ENCODE measurements at places on chromosomes 5 and 9.
A peak's percentile ranks its signal among the peaks of the same experiment; 100 is the strongest.

GRCh38 chr5:118603278-118603677 is 385.1 kb downstream of the DTWD2 start:
- DNase-seq = no peak

GRCh38 chr5:169873642-169874041 is 106.7 kb downstream of the INSYN2B start:
- DNase-seq = no peak

DNA sequence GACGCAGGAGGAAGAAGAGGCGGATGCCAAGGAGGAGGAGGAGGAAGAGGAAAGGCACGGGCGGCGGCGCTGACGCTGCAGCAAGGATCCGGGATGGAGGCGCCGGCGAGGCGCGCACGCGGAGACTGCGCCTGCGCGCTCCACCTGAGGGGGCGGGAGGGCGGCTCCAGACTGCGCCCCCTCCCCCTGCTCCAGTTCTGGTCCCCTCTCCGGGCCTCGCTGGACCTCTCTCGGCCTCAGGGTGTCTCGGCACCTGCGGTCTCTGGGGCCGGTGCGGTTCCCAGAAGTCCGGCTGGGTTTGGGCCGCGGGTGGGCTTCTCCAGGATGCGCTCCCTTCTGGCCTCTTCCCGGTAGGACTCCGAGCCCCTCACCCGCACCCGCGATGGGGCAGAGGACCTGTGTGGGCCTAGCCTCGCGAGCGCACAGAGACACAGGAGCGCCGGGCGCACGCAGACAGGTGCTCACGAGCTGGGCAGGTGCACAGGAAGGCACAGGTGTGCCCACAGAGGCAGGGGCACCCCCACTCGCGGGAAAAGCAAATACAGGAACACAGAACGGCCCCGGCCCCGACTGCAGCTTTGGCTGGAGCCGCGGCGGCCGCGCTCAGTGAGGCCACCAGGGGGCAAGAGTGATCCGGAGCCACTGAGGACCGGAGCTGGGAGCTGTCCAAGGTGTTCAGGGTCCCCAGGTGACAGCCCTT is at the start of gene NPDC1:
Gene NPDC1, minus strand, starts transcription at position 90 of the 700 bp plus-strand sequence. CDS start 188 bp downstream, outside the sequence.
- DNase-seq = peak; percentile 91

- peak; percentile 38 for DNase-seq
Measured at GRCh38 chr5:111070272-111071134, 1.0 kb upstream of the TSLP start.

- no peak for DNase-seq
Measured at GRCh38 chr5:15502208-15502607, 2.2 kb downstream of the FBXL7 start.

DNA sequence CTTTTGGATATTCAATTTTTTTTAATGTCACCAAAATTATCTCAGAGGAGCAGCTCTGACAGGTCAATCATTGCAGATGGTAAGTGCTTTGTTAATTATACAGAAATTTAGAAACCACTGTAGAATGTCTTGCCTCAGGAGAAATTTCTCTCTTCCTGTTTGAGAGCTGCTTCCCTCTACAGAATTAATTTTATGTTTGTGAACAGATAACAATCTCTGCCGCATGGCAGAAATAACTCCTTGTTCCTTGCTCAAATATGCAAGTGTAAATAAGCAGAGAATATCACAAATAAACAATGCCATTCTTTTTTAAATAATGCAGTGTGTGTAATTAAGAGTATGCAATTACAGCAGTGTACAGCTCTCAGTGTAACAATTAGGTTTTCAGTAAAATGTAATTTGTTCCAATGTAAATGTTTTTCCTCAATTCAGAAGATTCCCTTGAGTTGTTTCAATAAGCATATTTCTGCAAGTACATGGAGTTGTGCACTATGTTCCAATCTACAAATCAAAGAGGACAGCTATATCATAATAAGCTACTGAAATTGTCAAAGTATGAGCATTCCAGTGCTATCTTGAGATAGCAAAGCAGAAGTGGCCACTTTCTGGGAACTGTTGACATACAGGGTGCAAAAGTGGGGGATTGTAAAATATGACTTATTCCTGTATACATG is 1012.8 kb downstream of the MAT2B start:
- no peak for DNase-seq

- no peak for DNase-seq
Measured at GRCh38 chr5:149550268-149550583, 1.0 kb downstream of the CSNK1A1 start.

DNA sequence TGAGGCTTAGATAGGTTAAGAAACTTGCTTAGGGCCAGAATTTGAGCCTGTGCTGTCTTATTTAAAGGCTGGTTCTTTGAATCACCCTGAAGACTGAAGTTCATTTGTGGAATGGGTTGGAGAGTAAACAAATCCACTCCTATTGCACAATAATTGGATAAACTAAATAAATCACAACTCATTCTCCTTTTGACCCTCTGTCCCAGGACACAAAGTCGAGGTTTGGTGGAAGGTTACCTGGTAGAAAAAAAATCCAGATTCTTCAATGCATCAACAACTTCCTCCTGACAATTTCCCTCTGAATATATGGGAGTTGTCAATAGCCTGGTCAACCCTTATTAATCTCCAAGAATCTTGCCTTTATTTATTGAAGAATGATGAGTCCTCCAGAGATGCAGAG is 28.9 kb downstream of the TBC1D2 start:
- no peak for DNase-seq

GRCh38 chr9:98993570-98993945 is 49.9 kb downstream of the COL15A1 start:
- DNase-seq = peak; percentile 59

DNA sequence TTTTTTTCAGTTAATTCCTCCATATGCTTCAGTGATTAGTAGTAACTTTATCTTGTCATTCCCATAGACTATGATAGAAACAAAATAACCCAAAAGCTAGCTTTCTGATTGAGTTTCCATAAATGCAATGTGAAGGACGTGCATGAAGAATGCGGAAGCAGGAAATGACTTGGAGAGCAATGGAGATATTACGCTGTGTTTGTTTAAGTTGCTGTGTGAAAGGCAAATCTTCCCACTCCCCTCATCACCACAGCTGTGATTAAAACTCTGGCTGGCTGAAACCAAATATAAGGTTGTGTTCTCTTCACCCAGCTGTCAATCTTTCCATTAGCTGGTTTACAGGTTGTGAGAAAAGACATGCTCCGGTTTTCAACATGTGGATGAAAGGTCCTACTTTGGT is 83.9 kb downstream of the NR2F1-AS1 start:
- DNase-seq = no peak

GRCh38 chr5:34563269-34563668 is 92.9 kb upstream of the RAI14 start:
- no peak for DNase-seq

GRCh38 chr5:108548684-108549596 is 167.0 kb upstream of the FBXL17 start:
- DNase-seq = no peak

- DNase-seq = no peak
Measured at GRCh38 chr9:117211280-117211679, 203.6 kb downstream of the ASTN2 start.

DNA sequence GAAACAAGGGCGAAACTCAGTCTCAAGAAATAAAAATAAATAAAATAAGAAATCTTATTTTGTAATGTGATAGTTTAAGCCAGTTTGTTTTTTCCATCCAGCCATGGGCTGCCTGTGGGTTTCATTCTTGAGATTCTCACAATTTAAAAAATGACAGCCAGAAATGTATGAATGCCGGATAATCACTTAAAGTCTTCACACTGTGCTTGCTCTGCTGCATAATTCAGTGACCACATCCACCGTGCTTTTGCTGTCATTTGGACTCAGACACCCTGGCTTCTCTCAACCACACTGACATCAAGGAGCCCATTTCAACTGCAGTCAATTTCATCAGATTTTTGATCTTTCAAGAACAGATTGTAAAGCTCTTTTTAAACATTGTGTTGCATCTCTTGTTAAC is 61.0 kb upstream of the DAPK1 start:
- no peak for DNase-seq

DNA sequence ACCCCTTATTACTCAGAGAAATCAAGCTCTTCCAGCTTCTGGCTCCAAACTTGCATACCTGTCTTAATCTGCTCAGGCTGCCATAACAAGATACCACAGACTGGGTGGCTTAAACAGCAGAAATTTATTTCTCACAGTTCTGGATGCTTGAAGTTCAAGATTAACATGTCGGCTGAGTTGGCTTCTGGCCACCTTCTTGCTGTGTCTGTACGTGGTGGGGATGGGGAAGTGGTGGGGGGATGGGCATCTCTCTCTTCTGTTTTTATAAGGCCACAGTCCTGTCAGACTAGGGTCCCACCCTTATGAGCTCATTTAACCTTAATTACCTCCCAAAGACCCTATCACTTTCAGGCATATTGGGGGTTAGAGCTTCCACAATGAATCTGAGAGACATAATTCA is 140.5 kb downstream of the SV2C start:
- no peak for DNase-seq

- DNase-seq = no peak
Measured at GRCh38 chr5:10977011-10977410, 216.0 kb upstream of the DAP start.

- no peak for DNase-seq
Measured at GRCh38 chr5:139199321-139199720, 1.2 kb upstream of the SIL1 start.

- no peak for DNase-seq
Measured at GRCh38 chr5:124980163-124980941, 233.9 kb upstream of the ZNF608 start.

GRCh38 chr5:128825826-128826225 is 139.5 kb upstream of the SLC27A6 start:
- DNase-seq = no peak

Measured in activated naive CD8-positive, alpha-beta T cell treated with anti-CD3 and anti-CD28 coated beads, Interleukin-2, amount 50 U/mL, for 24 hours (primary cell).